ENCODE measurements at places on chromosomes 3 and 15. TPM values are rescaled to one million over a fixed set of nuclear protein-coding genes. Genes with fewer than 3 reads are reported as not detected.

GRCh38 chr3:48248095-48248850 is 7.4 kb downstream of the ZNF589 start:
- no peak for DNase-seq

DNA sequence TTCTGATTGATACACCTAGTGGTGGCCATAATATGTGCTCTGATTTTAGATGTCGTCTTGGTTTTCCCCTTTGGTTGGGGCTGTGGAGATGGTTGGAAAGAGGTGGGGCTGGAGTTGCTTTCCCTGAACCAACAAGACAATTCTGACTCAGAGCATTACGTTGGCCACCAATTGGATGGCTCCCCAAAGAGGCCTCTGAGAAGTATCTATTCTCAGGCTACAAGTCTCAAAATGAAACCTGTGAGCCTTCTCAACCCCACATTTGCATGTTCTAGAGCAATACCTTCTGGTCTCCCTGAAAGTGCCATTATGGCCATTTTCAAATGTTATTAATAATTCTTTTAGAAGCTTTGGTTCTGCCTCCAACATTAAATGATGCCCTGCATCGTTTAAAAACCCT is 188.4 kb upstream of the WNT5A start:
- DNase-seq: no peak

DNA sequence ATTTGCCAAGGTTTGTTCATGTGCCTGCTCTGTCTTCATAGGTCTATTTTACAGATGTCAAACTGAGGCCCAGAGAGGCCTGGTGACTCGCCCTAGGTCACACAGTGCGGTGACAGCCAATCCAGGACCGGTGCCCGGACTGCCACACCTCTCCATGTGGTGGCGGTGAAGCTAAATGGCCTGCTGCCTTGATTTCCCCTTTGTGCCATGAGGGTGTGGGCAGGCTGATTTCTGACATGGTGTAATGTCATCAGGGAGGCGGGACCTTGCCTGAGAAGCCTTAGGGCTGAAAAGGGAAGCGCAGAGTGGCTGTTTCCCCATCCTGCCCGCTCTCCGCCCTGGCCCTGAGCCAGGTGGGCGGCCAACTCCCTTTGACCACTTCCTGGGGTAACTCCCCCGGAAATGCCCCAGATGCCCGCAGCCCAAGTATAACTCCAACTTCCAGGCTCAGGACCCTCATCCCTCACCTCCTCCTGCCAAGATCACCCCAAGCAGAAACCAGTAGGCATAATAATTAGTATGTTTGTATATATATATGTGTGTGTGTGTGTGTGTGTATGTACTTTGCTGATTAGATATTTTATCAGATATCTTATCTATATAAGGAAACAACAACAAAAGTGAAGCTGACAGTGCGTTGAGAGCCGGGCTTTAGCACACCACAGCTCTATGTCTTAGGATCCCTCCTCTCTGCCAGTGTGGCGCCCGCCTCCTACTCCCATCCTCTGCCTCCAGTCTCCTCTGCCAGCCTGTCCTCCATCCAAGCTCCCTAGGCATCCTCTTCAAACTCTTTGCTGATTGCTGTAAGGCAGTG is 63.9 kb downstream of the IQSEC1 start:
- no peak for DNase-seq

DNA sequence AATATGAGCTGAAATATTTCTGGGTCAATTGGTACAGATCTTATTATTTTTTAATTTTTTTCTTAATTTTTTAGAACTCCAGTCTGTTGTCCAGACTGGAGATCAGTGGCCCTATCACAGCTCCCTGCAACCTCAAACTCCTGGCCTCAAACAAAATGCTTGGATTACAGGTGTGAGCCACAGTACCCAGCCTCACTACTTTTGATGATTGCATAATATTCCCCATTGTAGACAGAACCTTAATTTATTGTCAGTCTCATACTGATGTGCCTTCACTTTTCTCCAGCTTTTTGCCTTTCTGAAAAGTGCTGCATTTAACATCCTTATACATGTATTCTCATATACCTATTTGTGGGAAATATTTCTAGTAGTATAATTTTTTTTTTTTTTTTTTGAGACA is 144.9 kb downstream of the LIPC start:
- DNase-seq: no peak

GRCh38 chr15:66198757-66199156 is 54.8 kb downstream of the MEGF11 start:
- no peak for DNase-seq

DNA sequence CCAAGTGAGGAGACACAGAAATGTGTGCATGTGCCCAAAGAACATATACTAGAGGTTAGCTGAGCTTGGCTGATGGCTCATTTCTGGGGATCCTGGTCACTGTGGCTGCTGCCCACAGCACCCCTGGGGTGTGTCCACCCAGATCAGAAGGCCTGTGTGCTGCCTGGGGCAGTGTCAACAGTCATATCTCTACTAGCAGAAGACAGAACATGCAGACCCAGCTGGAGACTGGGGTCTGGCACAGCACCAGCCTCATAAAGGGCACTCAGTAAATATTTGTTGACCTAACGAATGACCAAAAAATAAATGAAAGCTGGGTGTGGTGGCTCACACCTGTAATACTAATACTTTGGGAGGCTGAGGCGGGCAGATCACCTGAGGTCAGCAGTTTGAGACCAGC is 16.4 kb downstream of the CHRNA3 start:
- no peak for DNase-seq

DNA sequence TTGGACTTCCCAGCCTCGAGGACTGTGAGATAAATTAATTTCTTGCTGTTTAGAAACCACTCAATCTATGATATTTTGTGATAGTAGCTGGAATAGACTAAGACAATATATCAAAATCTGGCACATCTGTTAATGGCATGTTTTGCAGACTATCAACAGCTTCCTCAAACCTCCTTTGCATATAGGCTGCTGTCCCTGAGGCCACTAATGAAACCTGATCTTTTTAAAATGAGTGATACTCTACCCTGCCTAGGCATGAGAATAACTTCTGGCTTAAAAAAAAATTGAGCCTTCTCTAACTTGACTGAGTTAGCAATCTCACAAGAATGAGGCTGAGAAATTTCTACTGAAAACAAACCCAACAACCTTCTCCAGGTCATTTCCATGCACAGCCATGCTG is 176.0 kb upstream of the CRBN start:
- DNase-seq: no peak

- no peak for DNase-seq
Measured at GRCh38 chr3:156188757-156189156, 68.4 kb downstream of the KCNAB1 start.

DNA sequence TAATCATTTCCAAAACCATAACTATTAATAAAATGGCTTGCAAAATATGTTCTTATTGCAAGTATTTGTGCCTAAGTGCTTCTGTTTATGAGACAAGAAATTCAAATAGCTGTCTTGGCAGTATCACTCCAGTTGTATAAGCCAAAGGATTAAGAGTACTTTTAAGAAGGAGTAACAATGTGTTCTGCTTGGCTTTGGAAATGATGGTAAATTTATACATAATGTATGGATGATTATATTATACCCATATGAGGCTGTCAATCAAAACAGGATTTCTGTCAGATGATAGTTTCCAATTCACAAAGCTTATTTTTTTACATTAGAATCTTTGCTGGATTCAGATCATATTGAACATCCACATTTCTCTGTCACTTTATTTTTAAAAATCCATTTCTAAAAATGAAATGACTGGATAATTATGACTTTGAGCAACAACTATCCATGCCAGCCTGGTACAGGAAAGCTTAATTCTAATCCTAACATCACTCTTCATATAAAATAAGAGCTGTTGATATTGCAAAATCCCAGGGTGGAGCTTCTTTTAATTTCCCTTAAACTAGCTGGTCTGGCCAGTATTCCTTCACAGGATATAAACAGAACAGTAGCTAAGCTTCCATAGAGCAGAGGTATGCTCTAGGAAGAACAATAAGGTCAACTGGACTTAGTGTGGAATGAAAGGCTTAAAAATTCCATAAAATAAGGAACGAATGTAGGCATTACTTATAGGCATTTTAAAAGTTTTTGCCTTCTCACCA is 30.0 kb upstream of the ZNF280D start:
- no peak for DNase-seq

DNA sequence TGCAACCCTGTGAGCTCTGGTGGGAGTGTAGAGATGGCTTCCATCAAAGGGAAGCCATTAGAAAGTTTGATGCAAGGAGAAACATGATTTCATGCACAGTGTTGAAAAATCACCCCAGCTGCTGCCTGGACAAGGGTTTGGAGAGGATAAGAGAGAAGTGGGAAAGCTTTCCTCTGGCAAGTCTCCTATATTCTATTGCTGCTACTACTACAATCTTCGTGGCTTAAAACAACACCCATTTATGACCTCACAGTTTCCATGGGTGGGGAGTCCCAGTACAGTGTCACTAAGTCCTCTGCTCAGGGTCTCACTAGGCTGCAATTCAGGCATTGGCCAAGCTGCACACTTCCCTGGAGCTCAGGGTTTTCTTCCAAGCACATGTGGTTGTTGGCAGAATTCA is 229.3 kb downstream of the TAFA4 start:
- no peak for DNase-seq

- DNase-seq: no peak
Measured at GRCh38 chr3:56484122-56484521, 15.9 kb upstream of the ERC2 start.

DNA sequence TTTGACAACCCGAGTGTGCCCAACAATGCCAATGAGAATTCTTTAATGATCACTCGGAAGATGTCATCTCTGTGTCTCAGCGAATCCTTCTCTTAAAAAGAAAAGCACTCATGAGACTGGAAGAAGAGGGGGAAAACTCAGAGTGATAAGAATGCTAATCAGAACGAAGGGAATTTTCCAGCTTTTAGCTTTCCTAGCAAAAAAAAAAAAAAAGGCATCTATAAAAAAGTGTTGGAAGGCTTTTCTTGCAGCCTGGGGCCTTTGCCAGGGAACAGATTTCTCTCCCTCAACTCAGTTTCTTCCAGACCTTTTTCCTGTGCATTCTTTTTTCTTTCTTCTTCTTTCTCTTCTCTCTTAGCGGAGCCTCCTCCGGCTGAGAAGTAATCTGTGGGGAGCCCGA is 80.5 kb upstream of the NEO1 start:
- DNase-seq: no peak

GRCh38 chr15:97955035-97955434 is 5.5 kb upstream of the ARRDC4 start:
- DNase-seq: no peak

Gene CD200R1
- total RNA-seq: not detected

Gene NR2F2
- 22.9 TPM for total RNA-seq

Gene CCDC54
- not detected for total RNA-seq
